GF-D8 (cell line): ENCODE measurements at places on chromosomes 3 and 15.

GRCh38 chr3:124108446-124108845 lies 116.5 kb upstream of the ROPN1 start:
- DNase-seq = no peak

GRCh38 chr15:68812597-68813431 lies 7.9 kb downstream of the ANP32A start:
- no peak for DNase-seq

- no peak for DNase-seq
Measured at GRCh38 chr15:70066447-70066846, 31.3 kb downstream of the TLE3 start.

DNA sequence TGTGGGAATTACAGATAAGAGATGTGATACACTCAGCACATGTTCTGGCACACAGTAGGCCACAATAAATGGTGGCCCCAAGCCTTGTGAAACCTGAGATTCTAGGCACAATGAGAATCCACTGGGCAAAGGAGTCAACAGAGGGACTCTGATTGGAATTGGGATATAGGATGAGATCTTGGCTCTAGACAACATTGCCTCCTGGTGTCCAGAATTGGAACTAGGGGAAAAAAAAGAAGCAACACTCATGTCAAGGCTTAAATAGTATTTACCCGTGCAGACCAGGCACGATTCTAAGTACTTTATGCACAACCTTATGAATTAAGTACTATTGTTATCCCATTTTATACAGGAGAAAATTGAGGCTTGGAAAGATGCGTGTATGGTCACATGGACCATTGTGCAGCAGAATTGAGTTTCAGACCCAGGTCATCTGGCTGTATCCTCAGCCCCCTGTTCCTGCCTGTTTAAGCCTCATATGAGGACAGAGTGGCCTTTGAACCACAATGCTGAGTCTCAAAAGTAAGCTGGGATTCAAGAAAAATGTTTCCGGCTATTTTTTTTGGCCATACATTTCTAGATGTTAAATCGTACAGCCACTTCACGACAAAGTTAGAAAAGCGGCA lies 124.8 kb downstream of the SV2B start:
- DNase-seq = no peak

GRCh38 chr3:170470063-170471016 lies 51.7 kb downstream of the CLDN11 start:
- no peak for DNase-seq

GRCh38 chr15:29119847-29120246 lies 149.8 kb downstream of the NSMCE3 start:
- DNase-seq = no peak
